Hematopoietic multipotent progenitor cell (in vitro differentiated cells): ENCODE measurements at places on chromosomes 2 and 18.

GRCh38 chr18:59303656-59304195, 14.7 kb downstream of the CPLX4 start:
- DNase-seq, result no peak

DNA sequence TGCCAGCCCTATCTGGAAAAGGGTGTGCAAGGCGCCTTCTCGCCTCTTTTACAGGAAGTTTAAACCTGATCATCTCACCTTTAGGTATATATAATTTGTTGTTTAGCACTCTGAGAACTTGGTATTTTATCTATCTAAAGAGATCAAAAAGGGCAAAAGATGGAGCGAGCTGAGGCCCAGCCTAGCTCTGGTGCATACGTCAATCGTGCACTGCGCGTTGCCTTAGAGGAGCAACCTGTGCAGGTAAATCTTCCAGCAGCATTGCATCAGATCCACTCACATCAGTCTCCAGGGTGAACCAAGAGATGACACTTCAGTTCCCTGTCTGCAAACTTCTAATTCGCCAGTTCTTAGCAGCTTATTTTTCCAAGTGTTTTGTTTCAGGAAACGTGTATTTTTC, 15.4 kb downstream of the BCL11A start:
- DNase-seq, result no peak

DNA sequence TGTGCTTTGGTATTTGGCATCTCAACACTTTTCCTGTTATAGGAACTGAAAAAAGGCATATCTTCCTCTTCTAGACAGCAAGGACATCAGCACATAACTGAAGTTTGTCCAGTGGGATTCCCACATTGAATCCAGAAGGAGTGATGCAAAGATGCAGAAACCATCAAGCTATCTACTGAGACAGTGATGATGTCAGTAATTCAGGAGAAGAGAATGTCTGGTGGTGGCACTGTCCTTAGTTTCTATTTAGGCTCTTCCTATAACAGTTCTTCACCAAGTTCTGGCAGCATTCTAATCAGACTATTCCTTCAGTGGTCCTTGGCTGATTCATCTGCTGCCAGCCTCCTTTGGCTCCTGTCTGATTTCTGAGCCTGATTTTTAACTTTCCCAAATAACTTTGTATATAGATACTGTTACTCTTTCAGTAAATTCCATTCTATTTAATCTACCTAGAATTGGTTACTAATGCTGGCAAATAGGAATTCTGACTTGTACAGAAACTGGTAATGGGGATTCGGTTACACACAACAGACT, 56.6 kb upstream of the AGPS start:
- DNase-seq, result no peak

DNA sequence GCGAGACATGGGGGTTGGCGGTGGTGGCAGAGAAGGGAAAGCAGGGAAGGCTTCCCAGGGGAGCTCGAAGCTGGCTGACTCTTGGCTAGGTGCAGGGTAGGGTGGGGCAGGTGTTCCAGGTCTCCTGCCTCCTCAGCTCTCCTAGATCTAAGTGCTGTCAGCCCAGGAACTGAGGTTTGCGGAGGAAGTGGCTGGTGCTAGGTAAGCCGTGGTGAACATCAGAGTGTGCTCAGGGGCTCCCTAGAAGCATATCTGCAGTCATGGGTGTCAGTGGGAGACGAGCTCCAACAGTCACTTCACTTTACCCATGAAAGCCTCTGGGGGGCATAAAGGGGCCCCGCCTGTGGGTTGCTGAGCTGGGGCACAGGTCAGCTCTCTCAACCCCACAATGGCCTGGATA, 34.1 kb downstream of the ARHGEF4 start:
- no peak for DNase-seq

GRCh38 chr2:7119132-7119835, 202.1 kb downstream of the RNF144A start:
- peak; percentile 29 for DNase-seq

GRCh38 chr2:11582862-11583752, 49.3 kb downstream of the GREB1 start:
- DNase-seq, result peak; percentile 18

DNA sequence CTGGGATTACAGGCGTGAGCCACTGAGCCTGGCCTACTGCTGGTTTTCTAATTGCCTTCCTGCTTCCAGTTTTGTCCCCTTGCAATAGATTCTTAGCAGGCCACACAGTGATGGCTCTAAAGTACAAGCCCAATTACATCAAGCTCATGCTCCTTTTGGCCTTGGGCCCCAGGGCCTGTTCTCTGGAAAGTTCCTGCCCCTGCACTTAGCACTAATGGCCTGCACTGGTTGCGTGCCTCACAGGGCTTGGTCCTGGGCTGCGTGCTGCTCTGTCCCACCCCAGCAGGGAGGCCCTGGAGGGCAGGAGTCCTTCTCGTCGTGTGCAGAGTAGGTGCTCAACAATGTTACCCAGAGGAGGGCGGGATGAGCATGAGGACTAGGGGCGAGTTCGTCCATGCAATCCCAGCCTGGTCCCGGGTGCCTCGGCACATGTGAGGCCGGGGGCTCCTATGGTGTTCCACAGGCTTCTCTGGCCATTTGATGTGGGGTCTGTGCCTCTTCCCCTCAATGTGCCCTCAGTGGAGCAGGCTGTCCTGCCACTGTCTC, 51.7 kb downstream of the PDCL3 start:
- no peak for DNase-seq

DNA sequence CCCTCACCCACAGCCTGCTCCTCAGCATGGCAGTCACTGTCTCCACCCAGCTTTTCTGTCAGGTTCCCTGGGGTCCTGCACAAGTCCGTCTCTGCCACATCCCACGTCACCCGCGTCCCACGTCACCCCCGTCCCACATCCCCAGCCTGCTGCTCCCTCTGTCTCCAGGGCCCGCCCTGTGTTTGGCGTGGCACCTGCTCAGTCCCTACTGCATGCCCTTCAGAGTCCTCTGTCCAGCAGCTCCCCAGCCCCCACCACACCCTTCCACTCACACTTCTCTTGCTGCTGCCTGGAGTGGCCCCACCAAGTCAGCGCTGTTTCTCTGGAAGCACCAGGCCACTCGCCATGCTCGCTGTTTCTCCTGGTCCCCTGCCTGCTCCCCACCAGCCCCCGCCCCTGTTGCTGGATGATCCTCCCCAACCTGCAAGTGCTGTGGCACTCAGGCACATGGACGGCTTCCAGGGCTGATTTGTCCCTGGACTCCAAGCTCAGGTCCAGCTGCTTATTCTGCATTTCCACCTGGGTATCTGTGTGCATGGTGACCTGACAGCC, 18.8 kb downstream of the ATG4B start:
- no peak for DNase-seq

DNA sequence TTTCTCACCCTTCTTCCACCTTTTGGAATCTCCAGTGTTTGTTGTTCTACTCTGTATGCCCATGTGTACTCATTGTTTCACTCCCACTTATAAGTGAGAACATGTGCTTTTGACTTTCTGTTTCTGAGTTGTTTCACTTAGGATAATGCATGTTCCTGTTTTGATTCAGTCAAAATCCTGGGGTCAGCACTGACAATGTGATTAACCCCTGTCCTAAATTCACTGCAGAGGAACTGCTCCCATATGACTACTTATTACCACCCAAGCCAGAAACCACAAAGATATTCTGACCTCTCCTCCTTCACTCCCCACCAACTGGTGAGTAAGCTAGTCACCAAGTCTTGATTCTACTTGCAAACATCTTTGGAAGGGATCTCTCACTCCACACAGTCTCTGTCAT, 251.4 kb upstream of the TCF4 start:
- DNase-seq, result no peak

DNA sequence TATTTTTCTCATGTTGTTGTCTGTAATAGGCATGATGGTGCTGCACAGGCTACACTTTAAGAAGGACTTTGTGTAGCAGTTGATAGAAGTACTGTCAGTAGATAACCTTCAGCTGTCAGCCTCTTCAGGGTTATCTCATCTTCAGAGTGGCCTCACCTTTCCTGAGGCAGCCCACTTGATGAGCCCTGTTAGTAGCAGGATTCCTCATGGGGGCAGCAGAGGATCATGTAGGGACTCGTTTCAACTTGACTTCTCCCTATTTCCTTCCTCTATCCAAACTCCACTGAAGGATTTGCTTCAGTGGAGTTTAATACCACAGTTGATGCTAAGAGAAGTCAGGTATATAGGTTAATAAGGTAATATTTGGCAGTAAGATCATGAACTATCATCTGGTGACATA, 530.3 kb upstream of the FSIP2 start:
- DNase-seq, result peak; percentile 6

- DNase-seq, result no peak
Measured at GRCh38 chr18:11114653-11115052, 34.7 kb downstream of the PIEZO2 start.

GRCh38 chr2:10818984-10819383, 6.4 kb upstream of the PDIA6 start:
- no peak for DNase-seq

DNA sequence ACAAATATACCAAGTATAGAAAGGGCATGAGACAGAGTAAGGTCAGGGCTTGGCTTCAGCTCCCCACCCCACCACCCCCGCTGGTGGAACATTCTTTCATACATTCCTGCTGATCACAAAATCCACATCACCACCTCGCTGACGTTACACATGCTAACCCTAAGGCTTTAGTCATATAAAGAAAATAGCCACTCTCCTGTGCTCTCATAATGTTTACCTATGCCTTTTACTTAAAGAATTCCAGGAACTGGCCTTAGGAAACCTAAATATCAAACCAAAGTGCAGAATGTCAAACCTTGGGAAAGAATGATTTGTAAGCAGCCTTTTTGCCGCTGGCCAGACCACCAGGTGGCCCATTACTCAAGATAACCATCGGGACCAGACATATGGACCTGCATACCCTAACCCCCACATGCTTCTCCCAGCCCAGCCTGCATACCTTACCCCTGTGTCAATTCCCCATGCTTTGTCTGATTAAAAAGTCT, 136.3 kb upstream of the SLC39A10 start:
- no peak for DNase-seq

DNA sequence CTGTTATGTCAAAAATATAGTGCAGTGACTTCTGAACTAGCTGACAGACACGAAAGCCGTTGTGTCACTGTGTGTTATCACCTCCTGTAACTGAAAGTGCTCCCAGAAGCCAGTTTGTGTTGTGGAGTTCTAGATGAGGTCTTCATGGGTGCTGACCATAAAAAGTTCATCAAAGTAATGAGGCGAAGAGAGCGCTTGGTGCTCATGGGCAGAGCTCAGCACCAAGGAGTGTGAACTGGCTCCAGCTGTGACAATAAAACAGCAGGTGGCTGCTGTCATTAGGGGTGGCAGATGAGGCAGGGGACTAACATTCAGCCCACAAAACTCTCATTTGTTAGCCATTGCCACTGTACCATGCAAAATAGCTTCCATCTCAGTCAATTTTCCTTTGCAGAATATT, 151.1 kb downstream of the ZNF407 start:
- DNase-seq, result no peak

- no peak for DNase-seq
Measured at GRCh38 chr2:158128168-158128973, 26.7 kb downstream of the UPP2 start.

GRCh38 chr2:28471214-28471613, 24.6 kb upstream of the PLB1 start:
- no peak for DNase-seq

GRCh38 chr2:183349091-183349490, 224.8 kb downstream of the NUP35 start:
- no peak for DNase-seq

DNA sequence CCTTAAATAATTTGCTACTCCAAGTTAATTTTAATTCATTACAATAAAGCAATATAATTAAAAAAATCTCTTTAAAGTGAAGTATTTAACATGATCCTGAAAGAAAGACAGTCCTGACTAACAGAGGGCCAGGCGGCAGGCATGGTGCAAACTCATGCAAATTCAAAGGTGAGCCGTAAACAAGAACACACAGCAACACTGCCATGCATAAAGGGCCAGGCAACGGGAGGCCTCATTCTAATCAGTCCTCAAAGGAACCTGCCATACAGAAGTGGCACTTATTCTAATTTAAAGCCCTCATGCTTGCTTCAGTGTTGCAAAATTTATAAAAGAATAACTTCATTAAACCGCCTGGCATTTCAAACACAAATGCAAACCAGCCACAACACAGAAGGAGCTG, 277.0 kb downstream of the ZNF521 start:
- no peak for DNase-seq

DNA sequence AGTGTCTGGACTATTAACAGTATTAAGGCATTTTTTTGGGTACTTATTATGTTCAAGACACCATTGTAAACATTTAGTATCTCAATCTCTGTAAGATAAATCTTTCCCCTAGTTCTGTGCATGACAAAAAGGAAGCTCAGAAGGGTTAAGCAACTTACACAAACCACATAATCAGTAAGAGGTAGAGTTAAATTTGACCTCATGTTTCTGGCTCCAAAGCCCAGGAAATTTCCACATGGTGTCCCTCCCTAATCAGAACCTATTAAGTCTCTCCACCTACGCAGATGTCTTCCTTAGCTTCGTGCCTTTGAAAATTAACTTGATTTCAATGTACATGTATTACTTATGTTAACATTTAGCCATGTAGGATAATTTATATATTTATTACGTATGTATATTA, 2.0 kb downstream of the MFSD6 start:
- DNase-seq, result no peak

- no peak for DNase-seq
Measured at GRCh38 chr18:75200071-75200470, 8.9 kb downstream of the PTGR3 start.

DNA sequence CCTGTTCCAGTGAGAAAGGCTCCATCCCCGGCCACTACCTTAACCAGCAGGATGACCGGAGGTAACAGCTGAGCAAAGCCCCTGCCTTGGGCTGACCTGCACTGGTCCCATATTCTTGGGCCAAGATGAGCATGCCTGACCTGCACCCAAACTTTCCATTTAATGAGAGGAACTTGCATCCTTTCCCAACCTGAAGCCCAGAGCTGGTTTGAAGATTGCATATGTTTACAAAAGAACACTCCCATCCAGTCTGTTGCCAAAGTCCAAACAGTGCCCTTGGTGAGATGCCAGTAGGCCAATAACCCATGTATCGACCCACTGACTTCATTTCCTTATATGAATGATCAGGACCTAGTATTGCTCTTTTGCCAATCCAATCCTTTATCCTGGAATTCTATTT, 5.5 kb upstream of the NPAS2 start:
- no peak for DNase-seq

DNA sequence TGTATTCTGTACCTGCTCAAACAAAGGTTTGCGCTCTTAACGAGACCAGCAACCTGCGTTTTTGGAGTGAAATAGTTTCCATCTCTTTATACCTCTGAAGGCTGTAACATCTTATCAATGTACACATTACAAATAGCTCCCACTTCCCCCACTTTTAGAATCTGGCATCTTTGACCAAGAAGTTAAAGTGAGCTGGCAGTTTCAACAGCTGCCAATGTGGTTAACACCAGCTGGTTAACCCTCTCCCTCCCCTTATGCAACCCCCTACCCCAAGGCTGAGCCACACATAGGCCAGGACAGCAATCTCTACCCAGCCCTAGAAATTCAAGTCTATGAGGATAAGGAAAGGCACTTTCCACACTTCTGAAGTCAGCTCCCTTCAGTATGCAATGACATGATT, 2.2 kb upstream of the SERTAD2 start:
- peak; percentile 49 for DNase-seq

DNA sequence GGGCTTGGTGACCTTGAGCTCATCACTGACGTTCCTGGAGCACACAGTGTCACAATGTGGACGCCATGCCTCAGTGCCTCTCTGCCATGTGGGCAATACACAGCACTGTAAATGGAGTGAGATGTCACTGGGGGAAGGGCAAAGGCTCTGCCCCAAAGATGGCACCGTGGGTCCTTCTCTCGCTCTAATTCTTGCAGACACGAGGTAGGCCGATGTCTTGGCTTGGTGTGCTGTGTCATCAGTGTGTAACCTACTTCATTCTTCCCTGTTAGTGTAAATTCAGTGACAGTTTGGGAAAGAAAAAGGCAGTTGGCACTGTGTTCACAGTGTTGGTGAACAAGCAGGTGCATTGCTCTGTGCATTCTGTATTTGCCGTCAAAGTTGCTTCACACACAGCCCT, 309.3 kb upstream of the MYT1L start:
- no peak for DNase-seq
